ENCODE measurements at places on chromosomes 7 and 10.

DNA sequence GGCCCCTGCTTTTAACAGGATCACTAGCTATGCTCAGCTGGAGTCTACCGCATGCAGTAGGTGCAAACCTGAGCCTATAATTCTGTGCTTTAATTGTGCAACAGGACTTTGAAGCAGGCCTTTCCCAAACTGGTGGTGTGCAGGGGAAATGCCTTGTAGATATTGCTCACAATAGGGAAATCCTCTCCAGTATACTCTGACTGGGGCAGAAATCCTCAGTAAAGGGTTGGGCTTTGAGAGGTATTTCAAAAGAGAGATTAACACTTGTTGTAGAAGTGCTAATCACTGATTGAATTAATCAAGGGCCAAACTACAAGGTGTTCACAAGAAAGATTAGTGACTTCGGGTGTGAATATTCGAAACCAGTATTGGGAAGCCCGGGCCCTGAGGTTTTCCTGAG lies 58.5 kb upstream of the EXOC6 start:
- DNase-seq, result peak; percentile 21

- DNase-seq, result no peak
These were observed 75.0 kb upstream of the AFAP1L2 start for GRCh38 chr10:114479307-114479706.

DNA sequence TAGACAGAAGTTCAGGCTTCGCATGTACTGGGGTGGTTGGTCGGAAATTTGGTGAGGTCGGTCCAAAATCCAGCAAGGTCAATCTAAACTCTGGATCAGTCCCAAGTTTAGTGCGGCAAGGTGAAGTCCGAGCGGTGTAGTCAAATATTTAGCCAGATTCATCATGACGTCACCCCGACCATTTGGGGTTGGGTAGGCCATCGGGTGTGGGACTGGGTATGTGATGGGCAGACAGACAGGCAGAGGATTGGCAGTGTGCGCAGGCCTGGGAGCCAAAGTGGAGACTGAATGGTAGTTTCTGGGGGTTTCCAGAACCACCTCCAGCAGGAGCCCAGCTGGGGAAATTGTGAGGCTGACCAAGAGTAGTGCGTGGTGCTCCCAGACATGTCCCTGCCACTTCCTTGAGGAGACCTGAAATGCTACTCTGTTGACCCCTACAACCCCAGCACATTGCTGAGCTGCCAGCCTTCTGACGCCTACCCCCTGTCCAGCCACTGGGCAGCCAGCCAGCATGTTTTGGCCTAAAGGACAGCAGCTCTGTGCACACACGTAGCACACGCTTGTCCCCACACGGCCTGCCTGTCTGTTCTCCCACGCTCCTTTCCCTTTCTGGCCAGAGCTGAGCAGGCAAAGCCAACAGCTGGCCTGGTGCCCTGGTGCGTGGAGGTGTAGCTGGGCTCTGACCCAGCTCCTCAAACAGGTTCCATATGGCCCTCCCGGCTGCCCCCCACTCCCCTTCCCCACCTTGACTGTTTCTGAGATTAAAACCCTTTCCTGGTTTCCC lies 55.9 kb downstream of the FAM241B start:
- no peak for DNase-seq

DNA sequence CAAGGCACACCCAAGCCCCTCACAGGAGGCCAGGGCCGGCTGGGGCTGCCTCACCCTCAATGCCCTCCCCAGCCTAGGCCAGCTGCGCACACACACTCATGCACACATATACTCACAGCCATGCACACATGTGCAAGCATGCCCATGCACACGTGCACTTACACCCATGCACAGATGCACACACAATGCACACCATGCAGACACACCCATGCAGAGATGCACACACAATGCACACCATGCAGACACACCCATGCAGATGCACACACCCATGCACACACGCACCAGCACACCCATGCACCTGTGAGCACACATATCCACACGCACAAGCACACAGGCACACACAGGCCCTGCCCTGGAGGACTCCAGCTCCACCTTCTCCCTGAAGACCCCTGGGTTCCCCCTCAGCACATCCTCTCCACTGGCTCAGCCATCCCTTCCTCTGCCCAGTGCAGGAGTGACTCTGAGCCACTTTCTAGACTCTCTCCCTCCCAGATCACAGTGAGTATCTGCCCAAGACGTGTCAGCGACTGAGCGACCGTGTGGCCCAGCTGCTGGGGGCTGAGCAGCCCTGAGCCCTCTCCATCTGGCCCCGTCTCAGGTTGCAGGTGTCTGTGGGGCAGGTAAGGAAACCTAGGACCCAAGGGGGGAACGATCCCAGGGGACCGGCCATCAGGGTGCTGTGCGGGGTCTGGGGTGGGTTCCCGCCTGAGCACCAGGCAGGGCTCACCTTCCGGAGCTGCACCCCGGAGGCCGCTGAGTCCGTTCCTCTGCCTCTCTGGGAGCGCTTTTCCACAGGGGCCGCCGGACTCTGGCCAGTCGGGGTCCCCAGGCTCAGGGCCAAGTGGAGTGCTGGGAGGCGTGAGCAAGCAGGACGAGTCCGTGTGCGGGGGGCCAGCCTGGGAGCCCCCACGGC lies 25.8 kb downstream of the AP5Z1 start:
- DNase-seq, result no peak

- DNase-seq, result peak; percentile 14
These were observed 65.4 kb downstream of the TACC2 start for GRCh38 chr10:122054048-122055025.

GRCh38 chr7:24905996-24906770 lies 73.8 kb downstream of the OSBPL3 start:
- no peak for DNase-seq

DNA sequence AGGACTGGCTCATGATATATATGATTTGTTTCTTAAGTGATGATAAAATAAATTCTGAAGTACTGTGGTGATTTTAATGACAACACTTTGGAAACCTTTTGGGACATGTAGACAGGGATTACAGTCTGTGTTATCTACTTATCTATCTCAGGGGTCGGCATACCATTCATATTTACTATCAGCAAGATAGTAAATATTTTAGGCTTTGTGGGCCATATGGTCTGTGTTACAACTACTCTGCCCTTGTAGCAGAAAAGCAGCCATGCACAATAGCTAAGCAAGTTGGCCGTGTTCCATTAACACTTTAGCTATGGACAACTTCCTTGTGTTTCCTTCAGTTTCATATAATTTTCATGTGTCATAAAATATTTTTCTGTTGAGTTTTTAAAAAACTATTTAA lies 97.8 kb upstream of the PRPS1L1 start:
- no peak for DNase-seq

DNA sequence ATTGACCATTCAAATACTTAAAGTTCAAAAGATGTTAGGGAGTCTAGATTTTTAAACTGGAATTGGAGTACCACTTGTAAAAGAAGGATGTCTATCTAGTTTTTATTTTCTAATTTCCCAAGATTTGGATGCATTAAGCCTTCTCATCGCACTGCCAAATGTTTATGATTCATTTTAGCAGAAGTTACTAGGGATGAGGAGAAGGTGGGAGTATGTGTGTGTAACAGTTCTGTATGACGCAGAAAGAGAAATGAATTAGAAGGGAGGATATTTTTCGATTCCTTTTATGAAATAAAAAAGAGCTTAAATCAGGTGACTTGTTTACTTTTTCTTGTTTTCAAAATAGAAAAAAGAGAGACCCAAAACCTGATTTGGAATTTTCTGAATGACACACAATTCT lies 6.8 kb upstream of the SLK start:
- DNase-seq, result no peak

GRCh38 chr10:80168162-80168511 lies 35.6 kb downstream of the PLAC9 start:
- DNase-seq, result no peak

GRCh38 chr7:80392229-80393169 lies 119.4 kb downstream of the GNAT3 start:
- DNase-seq, result peak; percentile 36

GRCh38 chr10:69359148-69359547 lies 57.6 kb downstream of the TACR2 start:
- peak; percentile 70 for DNase-seq

- DNase-seq, result no peak
These were observed 26.5 kb upstream of the TMEM248 start for GRCh38 chr7:66894463-66895080.

DNA sequence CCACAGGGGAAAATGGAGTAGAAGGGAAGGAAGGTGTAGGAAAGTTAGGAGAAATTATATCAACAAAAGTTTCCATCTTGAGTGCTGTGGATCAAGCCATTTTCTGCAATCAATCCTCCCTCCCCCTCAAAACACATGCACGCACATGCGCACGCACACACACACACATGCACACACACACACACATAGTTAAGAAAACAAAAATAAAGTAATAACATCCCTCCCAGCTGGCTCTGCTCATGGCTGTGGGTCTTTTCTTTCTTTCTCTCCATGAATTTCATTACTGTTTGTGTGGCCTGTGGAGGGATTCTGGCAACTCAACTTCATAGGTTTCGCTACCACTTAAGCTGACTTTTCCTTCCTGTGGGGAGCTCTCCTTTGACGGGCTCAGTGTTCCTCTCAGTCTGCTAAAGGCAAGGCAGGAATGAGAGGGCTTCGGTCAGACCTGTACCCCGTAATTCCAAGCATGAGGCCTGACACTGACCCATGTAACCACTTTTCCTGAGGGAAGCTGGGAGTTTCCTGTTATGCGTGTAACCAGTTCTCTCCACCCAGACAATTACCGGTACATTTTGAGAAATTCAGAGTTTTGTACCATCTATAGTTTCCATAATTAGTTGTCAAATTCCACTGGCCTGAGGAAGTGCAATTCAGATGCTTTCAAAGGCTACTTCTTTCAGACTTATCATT lies 79.8 kb downstream of the ZNF92 start:
- no peak for DNase-seq

DNA sequence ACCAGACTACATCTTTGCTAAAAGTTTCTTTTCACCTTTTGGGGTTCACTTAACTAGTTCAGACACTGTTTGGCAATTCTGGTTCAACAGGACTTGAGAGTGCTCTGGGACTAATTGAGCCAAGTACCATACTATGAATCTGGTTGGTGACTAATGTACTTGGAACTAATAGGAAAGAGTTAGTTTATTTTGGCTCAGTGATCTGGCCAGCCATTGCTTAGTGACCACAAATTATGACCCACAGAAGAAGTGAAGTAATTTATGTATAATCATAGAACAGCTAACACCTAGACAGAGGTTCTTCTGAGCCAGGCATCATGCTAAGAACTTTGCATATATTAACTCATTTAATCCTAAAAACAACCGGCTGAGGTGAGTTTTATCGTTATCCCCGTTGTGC lies 126.5 kb upstream of the JCAD start:
- DNase-seq, result no peak

DNA sequence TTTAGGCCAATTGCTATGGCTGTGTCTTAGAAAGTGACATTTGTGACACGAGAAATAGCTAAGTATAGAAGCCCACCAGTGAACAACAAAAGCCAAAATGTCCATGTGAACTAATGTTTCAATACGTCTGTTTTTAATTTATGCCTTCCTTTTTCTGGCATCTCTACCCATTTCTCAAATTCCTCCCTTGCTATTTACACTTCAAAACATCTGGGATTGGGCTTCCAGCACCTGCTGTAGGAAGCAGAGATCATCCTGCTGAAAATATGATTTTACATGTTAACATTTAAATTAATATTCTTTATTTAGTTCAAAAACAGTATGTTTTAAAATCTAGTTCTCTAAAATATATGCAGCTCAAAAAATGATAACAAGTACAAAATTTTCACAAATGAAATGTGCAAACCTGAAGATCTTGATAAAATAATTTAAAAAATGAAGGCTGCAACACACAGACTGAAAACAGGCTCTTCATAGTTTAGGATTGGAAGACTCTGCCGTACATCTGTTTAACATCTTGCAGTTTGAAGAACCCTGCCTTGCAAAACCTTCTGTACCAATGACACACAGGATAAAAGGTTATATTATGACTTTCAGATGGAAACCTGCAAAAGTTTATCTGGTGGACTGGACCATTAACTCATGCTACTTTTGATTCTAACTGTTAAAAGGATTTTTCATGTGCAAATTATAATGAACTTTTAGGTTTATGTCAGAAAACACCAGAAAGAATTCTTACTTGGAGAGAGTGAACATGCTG lies 408.4 kb downstream of the SUGCT start:
- no peak for DNase-seq

DNA sequence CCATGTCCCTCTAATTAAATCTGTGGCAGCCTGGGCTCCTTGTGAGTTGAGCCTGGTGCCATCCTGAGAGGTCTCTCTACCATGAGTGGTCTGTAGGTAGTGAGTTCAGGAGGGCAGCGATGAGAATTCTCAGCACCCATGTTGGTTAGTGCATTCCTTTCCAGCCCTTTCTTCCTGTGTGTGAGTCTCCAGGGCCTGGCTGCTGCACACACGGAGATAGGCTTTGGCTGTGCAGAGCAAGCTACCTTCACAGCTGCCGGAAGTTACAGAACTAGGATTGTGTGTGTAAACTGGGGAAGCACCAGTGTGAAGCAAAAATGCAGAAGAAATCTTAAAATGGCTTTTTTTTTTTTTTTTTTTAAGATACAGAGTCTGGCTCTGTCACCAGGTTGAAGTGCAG lies 358.6 kb downstream of the PAXIP1 start:
- DNase-seq, result no peak
